ENCODE measurements at places on chromosomes 6 and 20. TPM values are rescaled to one million over a fixed set of nuclear protein-coding genes. Genes with fewer than 3 reads are reported as not detected.

ZNF831 gene
- polyA plus RNA-seq, result 3.5 TPM

OR2H2 gene
- not detected for polyA plus RNA-seq

ADGB gene
- not detected for polyA plus RNA-seq

CLDN20 gene
- polyA plus RNA-seq, result not detected

HELZ2 gene
- 4.3 TPM for polyA plus RNA-seq

BCL2L1 gene
- polyA plus RNA-seq, result 22.7 TPM

COL21A1 gene
- 0.39 TPM for polyA plus RNA-seq
